ENCODE measurements at places on chromosomes 3 and 15.

GRCh38 chr3:119580067-119580760, 922 bp downstream of the ADPRH start:
- no peak for DNase-seq

GRCh38 chr3:125005676-125006075, 50.1 kb downstream of the HEG1 start:
- no peak for DNase-seq

DNA sequence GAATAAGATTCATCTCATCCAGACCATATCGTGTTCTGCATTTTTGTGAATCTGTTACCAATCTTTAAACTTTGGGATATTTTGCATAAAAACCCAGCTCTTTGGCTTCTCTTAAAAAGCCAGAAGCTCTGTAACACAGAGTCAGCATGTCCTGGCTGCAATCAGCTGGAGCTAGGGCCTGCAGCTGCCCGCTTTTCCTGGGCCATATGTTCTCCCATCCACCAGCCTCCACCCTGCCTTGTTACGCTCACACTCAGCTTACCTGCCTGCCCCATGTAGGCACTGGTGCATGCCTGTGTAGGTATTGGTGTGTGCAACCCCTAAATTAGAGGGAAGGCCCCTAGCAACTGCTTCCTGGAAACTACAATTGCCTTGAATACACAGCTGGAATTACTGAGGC, 48.2 kb downstream of the CRYGS start:
- no peak for DNase-seq

DNA sequence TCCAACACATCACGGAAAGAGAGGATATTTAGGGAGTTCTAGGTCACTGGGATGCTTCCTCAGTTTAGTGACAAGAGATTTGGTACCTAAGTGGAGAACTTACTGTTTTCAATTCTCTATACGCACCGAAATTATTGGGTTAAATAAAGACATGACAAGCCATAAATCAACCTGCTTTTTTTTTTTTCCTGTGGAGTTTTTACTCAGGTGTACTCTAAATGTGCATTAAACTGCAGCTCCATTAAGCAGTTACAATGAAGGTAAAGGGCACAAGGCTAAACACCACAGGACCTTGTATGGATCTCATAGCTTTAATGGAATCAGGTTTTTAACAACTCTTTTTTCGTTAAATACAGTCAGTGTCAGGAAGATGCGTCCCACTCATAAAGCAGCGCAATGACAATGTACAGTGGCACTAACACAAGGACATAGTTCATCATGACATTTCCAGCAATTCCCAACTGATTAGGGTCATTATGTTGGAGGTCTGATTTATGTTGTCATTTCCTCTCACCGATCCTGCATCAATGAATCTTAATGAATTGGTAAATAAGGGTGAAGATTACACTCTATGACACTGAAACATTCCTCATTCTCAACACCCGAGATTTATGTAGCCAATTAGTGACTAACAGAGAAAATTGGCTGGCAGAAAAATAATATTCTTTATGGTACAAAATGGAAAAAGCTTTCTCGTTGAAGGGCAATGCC, 355.2 kb downstream of the FOXP1 start:
- DNase-seq: no peak

- DNase-seq: no peak
Measured at GRCh38 chr15:92682741-92683510, 27.4 kb upstream of the FAM174B start.

- no peak for DNase-seq
Measured at GRCh38 chr3:131591394-131592014, 88.7 kb upstream of the MRPL3 start.

DNA sequence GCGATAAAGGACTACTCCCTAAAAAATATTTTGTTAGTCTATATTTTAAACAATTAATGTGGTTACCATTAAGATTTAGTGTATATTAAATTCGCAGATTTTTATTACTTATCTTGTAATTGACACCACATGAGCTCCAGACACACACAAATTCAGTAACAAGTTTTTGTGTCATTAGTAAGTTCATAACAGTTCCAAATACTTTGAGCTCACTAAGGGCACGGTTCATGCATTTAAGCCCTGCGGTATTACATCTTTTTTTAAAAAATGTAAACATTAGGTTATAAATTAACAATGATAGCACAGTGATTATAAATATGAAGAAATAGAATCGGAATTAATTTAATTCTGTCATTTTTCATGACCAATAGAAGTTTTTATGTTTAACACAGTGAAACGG, 317.3 kb downstream of the ZNF385D start:
- no peak for DNase-seq

DNA sequence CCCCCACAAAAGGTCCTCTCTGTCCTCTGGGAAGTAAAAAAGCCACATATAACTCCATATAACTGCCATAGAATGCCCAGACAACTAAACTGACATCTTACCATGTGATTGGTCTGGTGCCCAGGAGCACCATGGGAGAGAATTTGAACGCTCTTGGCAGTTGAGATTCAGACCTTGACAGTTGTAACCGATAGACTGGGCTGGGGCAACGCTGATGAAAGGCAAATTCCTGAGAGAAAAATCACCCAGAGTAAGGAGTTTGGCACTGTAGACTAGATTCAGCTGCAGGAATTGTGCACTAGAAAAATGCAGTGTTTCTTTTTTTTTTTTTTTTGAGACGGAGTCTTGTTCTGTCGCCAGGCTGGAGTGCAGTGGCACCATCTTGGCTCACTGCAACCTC, 240.5 kb downstream of the SOX2 start:
- no peak for DNase-seq

- no peak for DNase-seq
Measured at GRCh38 chr3:14581334-14582044, 41.3 kb upstream of the GRIP2 start.

DNA sequence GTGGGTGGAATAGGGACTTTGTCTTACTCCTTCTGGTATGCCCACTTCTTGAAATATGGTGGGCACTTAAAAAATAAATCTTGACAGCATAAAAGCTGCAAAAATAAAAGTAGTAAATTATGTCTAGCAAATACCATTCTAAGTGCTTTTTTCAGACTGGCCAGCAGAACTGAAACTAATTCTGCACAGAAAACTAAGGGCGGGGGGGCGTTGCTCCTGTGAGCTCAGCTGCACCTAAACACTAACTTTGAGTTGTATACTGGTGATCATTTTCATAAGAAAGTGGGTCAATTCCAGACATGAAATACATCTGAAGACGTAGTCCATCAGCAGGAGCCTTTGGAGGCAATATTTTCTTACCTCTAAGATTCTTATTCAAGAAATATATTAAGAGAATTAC, 114.8 kb downstream of the WDR76 start:
- no peak for DNase-seq

GRCh38 chr3:164278550-164278949, 799.7 kb downstream of the SI start:
- DNase-seq: no peak

GRCh38 chr15:36843822-36844221, 256.5 kb downstream of the MEIS2 start:
- DNase-seq: no peak

GRCh38 chr3:29318251-29318650, 37.4 kb downstream of the RBMS3 start:
- DNase-seq: no peak

- no peak for DNase-seq
Measured at GRCh38 chr3:188583341-188584161, 429.6 kb downstream of the LPP start.
